SK-MEL-5 (cell line): ENCODE measurements at places on chromosomes 13 and 19. TPM values are rescaled to one million over a fixed set of nuclear protein-coding genes. Genes with fewer than 3 reads are reported as not detected.

PTGIR gene
- total RNA-seq: not detected in 2 replicates

NLRP11 gene
- total RNA-seq: 0.21 and 0.37 TPM in 2 replicates

KIR3DL1 gene
- total RNA-seq: not detected in 2 replicates

NAPA gene
- total RNA-seq: 126 and 147 TPM in 2 replicates

GTPBP3 gene
- total RNA-seq: 13.3 and 16.3 TPM in 2 replicates

RETN gene
- not detected in 2 replicates for total RNA-seq

RFPL4A gene
- total RNA-seq: not detected in 2 replicates

ASF1B gene
- 16.6 TPM in 2 replicates for total RNA-seq

PLD3 gene
- 69.0 and 73.4 TPM in 2 replicates for total RNA-seq

IL27RA gene
- total RNA-seq: 2.6 and 4.3 TPM in 2 replicates

ZNF284 gene
- total RNA-seq: 3.2 and 3.5 TPM in 2 replicates

TUBB4A gene
- total RNA-seq: 19.8 and 24.0 TPM in 2 replicates

ZNF555 gene
- total RNA-seq: 4.5 and 4.9 TPM in 2 replicates

CD70 gene
- not detected in 2 replicates for total RNA-seq
